ENCODE measurements at places on chromosomes 16 and 17.
A peak's percentile ranks its signal among the peaks of the same experiment; 100 is the strongest.

- DNase-seq, result no peak
Observed at GRCh38 chr17:1123921-1124715, 55.7 kb downstream of the ABR start.

DNA sequence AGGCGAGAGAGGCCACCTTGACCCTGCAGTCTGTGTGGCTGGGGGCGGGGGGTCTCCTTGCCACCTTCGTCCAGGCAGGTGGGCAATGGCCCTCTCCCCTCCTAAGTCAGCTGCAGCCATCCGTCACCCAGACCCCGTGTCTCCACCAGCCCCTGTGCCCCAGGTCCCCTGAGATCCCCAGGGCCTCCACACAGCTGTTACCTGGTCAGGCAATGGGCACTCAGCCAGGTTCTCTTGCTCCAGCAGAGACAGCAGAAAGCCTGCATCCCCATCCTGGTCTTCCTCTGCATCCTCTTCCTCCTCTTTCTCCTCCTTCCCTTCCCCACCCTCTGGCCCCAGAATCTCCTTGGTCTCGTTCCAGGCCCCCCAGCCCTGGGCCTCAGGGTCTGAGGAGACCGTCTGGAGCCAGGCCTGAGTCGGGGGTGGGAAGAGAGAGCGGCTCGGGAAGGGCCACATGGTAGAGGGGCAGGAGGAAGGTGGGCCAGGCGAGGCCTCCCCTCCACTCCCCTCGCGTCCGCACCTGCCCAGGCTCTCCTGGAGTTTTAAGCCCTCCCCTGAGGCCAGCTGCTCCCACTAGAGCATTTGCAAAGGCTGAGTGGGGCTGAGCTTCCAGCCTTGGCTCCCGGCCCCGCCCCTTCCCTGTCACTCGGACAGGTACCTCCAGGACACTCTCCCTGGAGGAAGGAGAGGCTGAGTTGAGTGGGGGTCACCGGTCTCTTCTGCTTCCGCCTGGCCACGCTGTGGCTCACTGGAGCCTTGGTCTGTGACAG is at the start of gene PABPN1L:
TSS of gene PABPN1L (minus strand) at position 510 of the 770 bp plus-strand sequence. CDS start at position 456, 54 bp downstream.
- no peak for DNase-seq

DNA sequence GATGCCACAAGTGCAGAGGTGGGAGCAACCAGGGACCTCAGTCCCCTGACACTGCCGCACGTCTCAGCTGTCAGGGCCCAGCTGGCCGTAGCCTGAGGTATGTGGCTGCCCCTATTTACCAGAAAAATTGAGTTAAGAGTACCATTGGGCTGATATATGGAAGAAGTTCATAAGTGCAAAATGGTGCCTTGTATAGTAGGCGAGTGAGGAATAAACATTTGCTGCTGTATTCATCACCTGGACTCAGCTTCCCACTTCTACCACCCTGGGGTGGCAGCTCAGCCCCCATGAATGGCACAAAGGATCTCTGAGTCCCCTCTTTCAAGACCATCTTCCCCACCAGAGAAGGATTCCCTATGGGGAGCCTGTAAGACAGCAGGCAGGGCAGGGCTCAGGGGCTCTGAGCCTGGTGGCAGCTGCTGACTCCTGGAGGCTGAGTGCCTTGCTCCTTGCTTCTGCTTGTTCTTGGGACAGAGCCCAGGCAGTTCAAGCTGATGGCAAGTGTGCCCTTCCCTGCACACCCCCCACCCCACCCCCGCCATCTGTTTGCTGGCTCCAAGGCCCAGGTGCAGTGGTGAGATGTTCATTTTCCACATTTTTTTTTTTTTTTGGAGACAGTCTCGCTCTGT is 29.0 kb downstream of the TRPV2 start:
- no peak for DNase-seq

DNA sequence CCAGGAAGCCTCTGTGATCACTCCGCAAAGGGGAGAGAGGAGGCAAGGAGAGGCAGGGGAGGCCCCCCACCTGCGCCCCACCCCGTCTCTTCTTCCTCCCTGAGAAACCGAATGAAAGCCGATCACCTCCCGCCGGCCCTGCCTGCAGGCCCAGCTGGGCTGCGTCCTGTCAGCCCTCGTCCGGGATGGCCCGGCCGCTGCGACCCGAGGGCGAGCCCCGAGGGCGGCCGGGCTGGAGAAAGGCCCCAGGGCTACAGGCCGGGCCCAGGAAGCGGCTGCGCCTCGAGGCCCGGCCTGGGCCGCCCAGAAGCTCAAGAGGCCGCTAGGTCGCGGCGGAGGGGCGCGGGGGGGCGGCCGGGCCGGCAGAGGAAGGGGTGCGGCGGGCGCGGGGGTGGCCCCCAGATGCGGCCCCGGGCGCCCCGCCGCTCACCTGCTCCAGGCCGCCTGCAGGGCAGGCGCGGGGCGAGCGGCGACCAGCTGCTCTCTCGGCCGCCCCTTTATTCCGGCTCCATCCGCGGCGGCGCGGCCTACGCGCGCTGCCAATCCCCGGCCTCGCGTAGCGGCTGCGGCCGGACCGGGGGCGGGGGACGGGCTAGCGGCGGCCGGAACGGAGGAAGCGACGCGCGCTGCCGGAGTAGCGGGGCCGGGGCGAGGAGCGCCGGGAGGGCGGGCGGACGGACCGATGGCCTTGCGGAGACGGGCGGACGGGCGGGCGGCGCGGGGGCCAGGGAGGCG is at the start of gene ZNF319:
TSS of gene ZNF319 (minus strand) at position 702 of the 735 bp plus-strand sequence. CDS start 2,407 bp downstream, outside the sequence.
- no peak for DNase-seq

- DNase-seq, result no peak
Observed at GRCh38 chr16:48494742-48495141, 109.5 kb upstream of the SIAH1 start.

DNA sequence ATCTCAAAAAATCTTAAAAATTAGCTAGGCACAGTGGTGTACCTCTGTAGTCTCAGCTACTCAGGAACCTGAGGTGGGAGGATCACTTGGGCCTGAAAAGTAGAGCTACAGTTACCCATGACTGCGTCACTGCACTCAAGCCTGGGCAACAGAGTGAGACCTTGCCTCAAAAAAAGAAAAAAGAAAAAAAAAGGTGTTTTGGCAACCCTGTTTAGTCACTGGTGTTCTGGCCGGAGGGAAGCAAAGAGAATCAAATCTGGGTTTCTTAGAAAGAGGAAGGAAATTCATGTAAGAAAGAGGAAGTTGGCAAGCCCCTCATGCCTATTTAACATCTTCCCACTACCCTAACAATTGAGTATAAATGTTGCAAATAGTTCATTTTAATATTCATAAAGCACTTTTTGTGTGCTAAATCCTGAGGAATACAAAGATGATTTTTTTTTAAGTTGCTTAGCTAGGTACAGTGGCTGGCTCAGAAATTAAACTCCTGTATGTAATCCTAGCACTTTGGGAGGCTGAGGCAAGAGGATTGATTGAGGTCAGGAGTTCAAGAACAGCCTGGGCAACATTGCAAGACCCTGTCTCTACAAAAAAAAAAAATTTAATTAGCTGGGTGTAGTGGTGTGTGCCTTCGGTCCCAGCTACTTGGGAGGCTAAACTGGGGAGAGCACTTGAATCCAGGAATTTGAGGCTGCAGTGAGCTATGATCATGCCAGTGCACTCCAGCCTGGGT is 6.5 kb upstream of the USP32 start:
- no peak for DNase-seq

- DNase-seq, result no peak
Observed at GRCh38 chr16:77207030-77207429, 7.8 kb downstream of the SYCE1L start.

GRCh38 chr17:9729034-9729650 is 62.2 kb downstream of the DHRS7C start:
- peak; percentile 51 for DNase-seq

- DNase-seq, result no peak
Observed at GRCh38 chr16:31335431-31335830, 19.5 kb upstream of the ITGAX start.

- DNase-seq, result peak; percentile 21
Observed at GRCh38 chr17:3448059-3448665, 14.5 kb upstream of the OR1E2 start.

GRCh38 chr17:63316100-63316499 is 130.0 kb downstream of the CYB561 start:
- no peak for DNase-seq

GRCh38 chr16:381012-381788 is 578 bp downstream of the PGAP6 start:
- no peak for DNase-seq

DNA sequence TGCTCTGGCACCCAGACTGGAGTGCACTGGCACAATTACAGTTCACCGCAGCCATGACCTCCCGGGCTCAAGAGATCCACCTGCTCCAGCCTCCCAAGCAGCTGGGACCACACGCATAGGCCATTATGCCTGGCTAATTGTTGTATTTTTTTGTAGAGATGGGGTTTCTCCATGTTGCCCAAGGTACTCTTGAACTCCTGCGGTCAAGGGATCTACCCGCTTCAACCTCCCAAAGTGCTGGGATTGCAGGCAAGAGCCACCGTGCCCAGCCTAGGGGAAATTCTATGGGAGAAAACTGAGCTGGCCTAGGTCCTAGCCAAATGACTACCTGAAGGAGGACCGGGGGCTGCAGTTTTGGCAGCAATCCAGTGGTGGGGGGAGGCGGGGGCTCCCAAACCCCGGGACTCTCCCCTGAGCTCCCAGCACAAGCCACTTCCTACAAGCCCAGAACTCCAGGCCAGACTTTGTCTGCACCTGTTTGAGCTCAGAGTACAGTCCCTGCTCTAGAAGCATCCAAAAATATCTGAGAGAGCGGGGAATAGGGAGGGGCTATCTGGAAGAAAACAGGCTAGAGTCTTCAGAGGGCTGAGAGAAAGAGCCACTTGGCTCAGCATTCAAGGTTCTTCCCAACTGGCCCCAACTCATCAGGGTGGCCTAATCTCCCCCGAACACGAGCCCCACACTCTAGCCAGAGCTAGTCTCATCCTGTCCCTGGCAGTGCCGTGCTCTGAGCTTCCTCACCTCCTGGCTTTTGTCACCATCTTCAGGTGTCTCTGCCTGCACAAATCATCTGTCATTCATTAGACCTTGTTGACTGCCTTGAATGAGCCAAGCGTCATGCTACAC is 9.1 kb downstream of the SRL start:
- DNase-seq, result no peak

DNA sequence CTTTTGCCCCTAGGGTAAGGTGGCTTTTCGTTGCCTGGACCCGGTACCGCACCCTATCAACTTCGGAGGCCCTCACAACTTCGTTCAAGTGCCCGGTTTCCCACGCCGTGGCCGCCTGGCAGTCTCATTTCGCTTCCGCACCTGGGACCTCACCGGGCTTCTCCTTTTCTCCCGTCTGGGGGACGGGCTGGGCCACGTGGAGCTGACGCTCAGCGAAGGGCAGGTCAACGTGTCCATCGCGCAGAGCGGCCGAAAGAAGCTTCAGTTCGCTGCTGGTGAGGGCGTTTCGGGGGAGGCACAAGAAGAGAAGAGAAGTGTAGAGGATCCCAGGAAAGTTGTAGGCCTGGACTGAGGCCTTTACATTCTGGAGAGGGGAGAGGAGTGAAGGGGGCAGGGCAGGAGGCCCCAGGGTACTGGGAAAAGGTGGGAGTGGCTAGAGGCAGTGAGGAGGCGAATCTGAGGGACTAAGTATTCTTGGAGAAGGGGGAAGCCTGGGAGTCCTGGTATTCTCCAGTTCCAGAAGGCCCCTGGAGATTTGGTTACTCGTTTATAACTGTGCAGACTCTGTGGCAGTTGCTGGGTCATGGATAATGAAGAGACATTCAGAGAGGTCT is 5.5 kb downstream of the CNTNAP1 start:
- DNase-seq, result no peak

DNA sequence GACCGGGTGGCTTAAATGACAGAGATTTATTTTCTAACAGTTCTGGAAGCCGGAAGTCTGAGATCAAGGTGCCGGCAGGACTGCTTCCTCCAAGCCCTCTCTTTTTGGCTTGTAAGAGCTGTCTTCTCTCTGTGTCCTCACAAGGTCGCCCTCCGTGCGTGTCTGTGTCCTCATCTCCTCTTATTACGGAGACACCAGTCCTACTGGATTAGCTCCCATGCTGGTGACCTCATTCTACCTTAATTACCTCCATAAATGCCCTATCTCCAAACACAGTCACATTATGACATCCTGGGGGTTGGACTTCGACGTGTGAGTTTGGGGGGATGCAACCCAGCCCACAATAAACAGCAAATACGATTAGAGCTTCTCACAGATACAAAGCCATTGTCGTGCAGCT is 161.5 kb downstream of the FOXL1 start:
- no peak for DNase-seq

DNA sequence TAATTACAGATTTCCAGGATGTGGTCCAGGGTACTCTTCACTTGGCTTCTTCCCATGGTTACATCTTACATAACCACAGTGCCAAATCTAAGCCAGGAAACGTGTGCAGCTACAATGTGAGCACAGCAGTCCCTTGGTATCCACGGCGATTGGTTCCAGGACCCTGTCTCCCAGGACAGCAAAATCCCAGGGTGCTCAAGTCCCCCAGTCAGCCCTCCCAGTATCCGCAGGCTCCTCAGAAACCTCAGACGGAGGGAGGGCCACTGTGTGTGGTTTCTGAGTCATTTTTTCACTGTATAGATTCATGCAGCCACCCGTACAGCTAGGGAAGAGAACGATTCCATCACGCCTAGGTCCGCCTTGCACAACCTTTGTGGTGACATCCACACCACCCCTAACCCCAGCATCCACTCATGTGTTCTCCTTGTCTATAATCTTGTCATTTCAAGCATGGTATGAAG is 11.1 kb upstream of the ATP2C2 start:
- peak; percentile 55 for DNase-seq

GRCh38 chr17:59753522-59754467 is 46.3 kb downstream of the VMP1 start:
- peak; percentile 91 for DNase-seq

GRCh38 chr16:30369938-30370455 is 297 bp downstream of the TBC1D10B start:
- DNase-seq, result no peak

- DNase-seq, result no peak
Observed at GRCh38 chr17:82457073-82457928, 1.2 kb upstream of the NARF start.

GRCh38 chr16:7218936-7219335 is 113.7 kb upstream of the RBFOX1 start:
- no peak for DNase-seq

DNA sequence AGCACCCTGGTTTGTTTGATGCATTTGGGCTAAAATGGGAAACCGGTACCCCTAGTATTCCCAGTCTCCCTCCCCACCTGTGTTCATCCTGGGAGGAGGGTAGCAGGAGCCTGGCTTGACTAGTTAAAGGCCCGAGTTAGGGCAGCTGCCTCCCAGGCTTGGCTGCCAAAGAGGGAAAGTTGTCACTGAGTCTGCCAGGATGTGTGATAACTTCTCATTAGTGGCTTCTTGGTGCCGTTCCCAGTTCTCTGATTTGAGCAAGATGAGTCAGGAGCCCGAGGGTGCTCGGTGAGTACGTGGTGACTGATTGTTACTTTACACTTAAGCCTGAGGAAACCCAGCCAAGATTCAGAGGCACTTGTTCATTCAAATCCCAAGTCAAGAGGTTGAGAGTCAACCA is 2.5 kb downstream of the KRT32 start:
- no peak for DNase-seq

GRCh38 chr17:11242411-11242810 is 1.4 kb downstream of the SHISA6 start:
- no peak for DNase-seq

GRCh38 chr17:8079291-8080207 is 8.0 kb downstream of the ALOX12B start:
- peak; percentile 87 for DNase-seq

DNA sequence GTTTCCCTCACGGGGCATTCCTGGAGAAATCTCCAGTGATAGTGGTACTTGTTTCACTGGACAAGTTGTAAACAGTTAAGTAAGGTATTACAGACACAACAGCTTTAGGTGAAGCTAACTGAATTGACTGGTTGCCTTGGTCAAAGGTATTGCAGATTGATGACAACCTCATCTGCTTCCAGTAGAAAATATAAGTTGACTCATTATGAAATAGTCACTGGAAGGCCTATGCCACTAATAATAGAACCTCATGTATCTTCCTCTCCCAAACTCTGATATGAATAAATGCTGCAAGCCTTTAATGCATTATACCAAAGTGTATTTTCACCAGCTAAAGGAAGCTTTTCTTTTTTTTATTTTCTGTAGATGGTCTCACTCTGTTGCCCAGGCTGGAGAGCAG is 44.8 kb downstream of the GLG1 start:
- no peak for DNase-seq

Measured in SW480 (cell line).